ENCODE measurements at places on chromosomes 12 and 14. TPM values are rescaled to one million over a fixed set of nuclear protein-coding genes. Genes with fewer than 3 reads are reported as not detected.

OLR1 gene
- total RNA-seq: 3.1 TPM

FITM1 gene
- total RNA-seq: not detected

GPR132 gene
- total RNA-seq: 0.55 TPM

ASIC1 gene
- total RNA-seq: 2.1 TPM

RTN1 gene
- 1.6 TPM for total RNA-seq

STON2 gene
- 0.28 TPM for total RNA-seq

KRT73 gene
- total RNA-seq: not detected

GPRC5D gene
- not detected for total RNA-seq

GYS2 gene
- total RNA-seq: not detected

GALNT8 gene
- total RNA-seq: 0.18 TPM

SDR9C7 gene
- not detected for total RNA-seq

CTSG gene
- not detected for total RNA-seq

PTPN6 gene
- total RNA-seq: under 0.01 TPM

TAS2R13 gene
- total RNA-seq: 0.85 TPM

CPNE6 gene
- not detected for total RNA-seq

ITGB7 gene
- total RNA-seq: 0.37 TPM

YLPM1 gene
- total RNA-seq: 20.6 TPM

ACSS3 gene
- 22.3 TPM for total RNA-seq

FOXG1 gene
- under 0.01 TPM for total RNA-seq

Measured in smooth muscle cell of bladder (primary cell).